Urinary bladder (tissue), 4 donors: ENCODE measurements at places on chromosomes 16 and 17. TPM values are rescaled to one million over a fixed set of nuclear protein-coding genes. Genes with fewer than 3 reads are reported as not detected.

VWA3A gene
- total RNA-seq: 0.11 TPM

- no peak for DNase-seq
Measured at GRCh38 chr17:5588584-5588983, 4.3 kb upstream of the NLRP1 start.

DNA sequence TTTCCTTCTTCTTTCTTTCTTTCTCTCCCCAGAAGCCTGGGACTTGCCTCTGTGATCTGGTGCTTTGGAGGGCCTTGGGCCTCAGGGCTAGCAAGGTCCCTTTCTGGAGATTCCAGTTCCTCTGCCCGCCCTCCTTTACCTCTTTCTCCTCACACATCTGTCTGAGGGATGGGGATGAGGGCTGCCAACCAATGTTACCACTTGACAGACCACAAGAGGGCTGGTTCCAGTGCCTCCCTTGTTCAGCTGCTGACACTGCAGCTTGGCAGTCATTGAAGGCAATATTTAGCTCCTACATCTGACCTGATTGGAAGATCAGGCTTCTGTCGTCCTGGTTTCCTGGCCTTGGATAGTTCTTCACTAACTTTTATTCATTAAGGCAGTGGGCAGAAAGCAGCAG lies 3.6 kb upstream of the ZNF652 start:
- no peak for DNase-seq

OR2C1 gene
- 0.85 TPM for total RNA-seq

DNA sequence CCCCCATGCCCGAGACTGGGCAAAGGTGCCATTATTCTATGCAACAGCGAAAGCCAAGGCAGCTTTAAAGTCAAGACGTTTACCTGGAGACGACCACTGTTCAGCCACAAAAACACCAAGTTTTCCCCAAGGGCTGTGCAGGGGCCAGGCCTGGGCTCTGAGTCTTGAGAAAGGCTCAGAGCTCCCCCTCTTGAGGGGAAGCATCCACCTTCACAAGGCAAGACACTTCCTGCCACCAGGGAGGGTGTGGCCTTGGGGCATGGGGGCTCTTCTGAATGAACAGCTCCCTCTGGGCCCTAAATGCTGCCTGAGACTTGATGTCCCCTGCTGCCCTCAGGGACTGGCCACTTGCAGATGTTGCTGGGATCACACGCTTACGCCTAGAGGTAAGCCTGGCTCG lies 26.5 kb downstream of the PDIA2 start:
- no peak for DNase-seq

TGFB1I1 gene
- total RNA-seq: 76.2 TPM

DNA sequence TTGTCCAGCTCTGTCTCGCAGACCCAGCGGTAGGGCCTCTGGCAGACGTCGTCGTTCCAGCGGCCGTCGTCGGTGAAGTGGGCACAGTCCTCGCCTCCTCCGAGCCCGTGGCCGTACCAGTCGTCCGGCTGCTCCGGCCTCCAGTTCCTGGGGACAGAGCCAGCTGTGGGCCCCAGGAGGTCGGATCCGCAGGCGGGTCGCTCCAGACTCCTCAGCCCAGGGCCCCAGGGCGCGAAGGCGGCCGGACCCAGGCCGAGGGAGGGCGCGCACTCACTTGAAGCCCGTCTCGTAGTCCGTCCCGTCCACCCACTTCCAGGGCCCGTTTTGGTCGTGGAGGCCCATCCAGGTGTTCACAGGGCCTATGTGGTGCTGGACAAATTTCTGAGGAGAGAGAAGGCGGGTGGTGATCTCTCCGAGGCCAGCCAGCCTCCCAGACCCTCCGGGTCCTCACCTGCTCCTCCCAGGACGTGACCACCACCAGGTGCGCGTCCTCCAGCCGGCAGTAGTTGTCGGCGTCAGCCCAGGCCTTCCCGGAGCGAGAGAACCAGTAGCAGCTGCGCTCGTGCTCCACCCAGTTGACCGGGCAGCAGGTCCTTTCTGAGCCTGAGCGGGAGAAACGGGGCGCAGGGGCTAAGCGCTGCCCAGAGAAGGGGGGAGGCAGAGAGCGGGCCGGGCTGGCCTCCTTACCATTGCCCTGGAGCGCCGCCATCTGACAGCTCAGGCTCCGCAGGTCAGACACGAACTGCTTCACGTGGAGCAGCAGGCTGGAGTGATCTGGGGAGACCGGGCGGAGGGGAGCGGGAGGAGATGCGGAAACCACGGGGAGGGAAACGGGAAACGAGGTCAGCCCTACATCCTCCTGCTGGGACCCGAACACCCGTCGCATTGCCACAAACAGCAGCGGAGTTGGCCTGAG lies 5.2 kb downstream of the ASGR1 start:
- DNase-seq: no peak

MGAT5B gene
- total RNA-seq: 0.63 TPM

ARHGDIG gene
- total RNA-seq: 2.3 TPM

CLEC3A gene
- 16.8 TPM for total RNA-seq

ACSM3 gene
- 11.3 TPM for total RNA-seq

- DNase-seq: no peak
Measured at GRCh38 chr17:55898195-55898594, 147.3 kb downstream of the PCTP start.

CDK12 gene
- total RNA-seq: 42.3 TPM

- no peak for DNase-seq
Measured at GRCh38 chr16:14056970-14057369, 14.1 kb upstream of the MRTFB start.

BMERB1 gene
- total RNA-seq: 41.5 TPM

DNA sequence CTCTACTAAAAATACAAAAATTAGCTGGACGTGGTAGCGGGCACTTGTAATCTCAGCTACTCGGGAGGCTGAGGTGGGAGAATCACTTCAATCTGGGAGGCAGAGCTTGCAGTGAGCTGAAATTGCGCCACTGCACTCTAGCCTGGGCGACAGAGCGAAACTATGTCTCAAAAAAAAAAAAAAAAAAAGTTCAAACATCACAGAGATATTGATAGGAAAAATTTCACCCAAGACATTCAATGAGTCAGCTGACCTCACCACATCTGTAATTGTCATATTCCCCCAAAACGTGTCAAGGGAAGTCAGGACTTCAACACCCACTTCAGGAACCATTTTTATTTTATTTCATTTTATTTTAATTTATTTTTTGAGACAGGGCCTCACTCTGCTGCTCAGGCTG lies 8.0 kb upstream of the PRSS27 start:
- DNase-seq: no peak
